ENCODE measurements at places on chromosomes 12 and 14. TPM values are rescaled to one million over a fixed set of nuclear protein-coding genes. Genes with fewer than 3 reads are reported as not detected.

- no peak for DNase-seq
These were observed 8.8 kb upstream of the KIF26A start for GRCh38 chr14:104129556-104129955.

DNA sequence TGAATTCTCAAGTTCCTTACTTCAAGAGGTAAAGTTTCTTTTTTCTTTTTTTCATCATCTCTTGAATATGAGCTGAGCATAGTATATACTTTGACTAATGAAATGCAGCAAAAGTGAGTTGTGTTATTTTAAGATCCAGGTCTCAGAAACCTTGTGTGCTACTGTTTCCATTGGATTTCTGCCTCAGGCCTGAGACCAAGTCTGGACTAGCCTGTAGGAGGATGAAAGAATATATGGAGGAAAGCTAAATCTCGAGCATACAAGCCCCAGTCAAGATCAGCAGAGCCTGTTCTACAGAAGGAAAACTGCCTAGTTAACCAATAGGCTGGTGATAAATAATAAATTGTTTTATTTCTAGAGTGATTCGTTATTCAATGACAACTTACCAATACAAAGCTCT lies 652.5 kb downstream of the C12orf50 start:
- DNase-seq, result peak; percentile 74

- DNase-seq, result no peak
These were observed 9.7 kb downstream of the SCARB1 start for GRCh38 chr12:124853781-124854636.

- no peak for DNase-seq
These were observed 25.0 kb downstream of the HIF1A start for GRCh38 chr14:61720294-61720661.

DNA sequence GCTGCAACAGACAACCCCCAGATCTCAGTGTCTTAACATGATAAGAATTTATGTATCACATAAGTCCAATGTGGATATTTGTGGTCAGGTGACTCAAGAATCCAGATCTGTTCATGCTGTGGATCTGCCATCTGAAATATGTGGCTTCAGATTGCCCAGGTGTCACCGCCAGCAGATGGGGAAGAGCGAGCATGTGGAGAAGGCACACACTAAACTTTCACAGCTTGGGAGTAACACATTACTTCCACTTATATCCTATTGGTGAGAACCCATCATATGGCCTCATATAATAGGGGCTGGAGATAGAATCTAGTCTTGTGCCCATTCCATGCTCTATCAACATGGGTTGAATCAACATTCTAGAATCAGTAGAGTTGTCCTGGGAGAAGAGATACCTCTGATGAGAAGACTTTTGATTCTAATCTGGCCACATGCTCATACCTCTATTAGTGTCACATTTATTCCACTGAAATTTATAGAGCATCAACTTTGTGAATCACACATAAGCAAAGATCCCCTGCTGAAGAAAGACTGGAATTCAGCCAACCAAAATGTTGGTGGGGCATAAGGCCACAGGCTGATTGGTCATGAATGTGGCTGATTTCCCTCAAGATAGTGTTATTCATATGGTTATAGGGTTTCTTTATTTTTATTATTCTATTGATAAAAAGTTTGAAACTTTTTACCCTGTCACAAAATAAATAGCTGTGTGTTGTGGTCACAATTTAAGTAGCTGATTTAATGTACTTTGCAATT lies 6.0 kb upstream of the CALCOCO1 start:
- DNase-seq, result no peak

GRCh38 chr14:54782751-54783659 lies 119.6 kb downstream of the GCH1 start:
- no peak for DNase-seq

DNA sequence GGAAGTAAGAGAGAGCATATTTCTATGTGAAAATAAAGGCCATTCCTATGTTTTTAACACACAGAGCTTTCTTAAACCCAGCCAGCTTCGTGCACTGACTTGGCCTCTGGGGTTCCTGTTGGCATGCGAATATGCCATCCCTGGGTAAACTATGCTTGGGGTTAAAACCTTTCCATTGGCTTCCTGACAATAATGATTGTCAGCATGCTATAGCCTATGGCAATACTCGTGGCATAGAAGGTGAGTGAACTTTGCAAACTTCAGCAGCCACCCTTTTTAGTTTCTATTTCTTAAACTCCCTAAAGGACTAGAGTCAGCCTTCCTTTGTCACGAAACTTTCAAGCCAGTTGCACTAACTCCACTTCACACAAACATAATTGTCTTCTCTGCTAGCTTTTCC lies 148.4 kb upstream of the RGS6 start:
- DNase-seq, result no peak

- peak; percentile 25 for DNase-seq
These were observed 60.6 kb upstream of the KCNA1 start for GRCh38 chr12:4849115-4849541.

DNA sequence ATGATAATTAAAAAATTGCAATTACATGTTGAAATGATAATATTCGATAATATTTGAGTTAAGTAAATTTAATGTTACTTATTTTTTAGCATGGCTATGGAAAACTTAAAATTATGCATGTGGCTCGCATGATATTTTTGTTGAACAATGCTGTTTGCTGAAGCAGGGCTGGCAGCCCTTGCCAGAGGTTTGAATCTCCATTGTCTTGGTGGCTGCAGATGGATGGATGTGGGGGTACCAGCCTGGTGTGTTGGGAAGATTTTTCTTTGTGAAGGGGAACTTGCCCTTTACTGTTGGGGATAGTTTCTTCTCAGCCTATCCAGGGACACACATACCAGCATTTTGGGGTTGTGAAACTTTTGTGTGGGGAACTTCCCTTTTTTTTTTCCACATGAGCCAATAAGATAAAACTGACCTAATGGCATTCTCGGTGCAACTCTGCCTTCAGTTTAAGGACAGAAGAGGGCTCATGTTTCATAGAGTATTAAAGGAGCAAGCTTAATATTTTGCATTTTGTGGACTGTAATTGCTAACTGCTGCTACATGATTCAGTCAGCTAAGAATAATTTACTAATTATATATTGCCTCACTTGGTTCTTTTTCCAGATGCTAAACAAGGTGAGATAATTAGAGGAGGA lies 8.8 kb downstream of the RASSF3 start:
- no peak for DNase-seq

DNA sequence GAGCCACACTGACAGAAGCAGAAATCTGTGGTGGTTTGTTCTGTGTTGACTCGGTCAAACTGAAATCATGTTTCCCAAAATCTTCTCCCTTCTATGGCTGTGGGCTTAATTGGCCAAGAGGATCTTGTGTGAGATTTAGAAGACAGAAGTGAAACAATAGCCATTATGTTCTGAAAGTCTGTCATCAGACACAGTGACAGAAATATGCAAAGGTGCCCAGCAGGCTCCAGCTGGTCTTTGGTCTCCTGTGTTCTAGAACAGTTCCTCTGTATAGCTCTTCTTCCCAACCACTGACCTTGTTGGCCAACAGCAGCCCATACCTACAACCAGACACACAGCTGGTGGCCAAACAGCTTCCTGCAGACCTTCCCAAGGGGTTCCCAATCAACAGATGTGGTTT lies 25.0 kb upstream of the COCH start:
- DNase-seq, result no peak

DNA sequence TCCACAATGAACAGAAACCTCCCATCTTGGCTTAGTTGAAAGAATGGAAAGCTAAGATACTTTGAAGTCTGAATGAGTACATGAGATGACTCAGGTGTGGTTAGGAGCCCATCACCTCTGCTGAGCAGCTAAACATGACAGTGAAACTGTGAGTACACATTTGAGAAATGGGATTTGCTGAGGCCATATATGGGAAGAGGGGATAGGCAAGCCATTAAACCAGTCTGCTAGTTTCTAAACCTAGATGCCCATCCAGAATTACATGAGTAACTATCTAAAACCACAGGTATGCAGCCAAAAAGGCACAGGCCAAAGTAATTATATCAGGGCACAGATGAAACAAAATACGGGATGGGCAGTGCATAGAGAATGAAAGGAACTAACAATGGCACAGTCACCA lies 41.2 kb downstream of the NKX2-1 start:
- DNase-seq, result peak; percentile 95

GRCh38 chr14:37843954-37844607 lies 248.7 kb downstream of the TTC6 start:
- no peak for DNase-seq

DNA sequence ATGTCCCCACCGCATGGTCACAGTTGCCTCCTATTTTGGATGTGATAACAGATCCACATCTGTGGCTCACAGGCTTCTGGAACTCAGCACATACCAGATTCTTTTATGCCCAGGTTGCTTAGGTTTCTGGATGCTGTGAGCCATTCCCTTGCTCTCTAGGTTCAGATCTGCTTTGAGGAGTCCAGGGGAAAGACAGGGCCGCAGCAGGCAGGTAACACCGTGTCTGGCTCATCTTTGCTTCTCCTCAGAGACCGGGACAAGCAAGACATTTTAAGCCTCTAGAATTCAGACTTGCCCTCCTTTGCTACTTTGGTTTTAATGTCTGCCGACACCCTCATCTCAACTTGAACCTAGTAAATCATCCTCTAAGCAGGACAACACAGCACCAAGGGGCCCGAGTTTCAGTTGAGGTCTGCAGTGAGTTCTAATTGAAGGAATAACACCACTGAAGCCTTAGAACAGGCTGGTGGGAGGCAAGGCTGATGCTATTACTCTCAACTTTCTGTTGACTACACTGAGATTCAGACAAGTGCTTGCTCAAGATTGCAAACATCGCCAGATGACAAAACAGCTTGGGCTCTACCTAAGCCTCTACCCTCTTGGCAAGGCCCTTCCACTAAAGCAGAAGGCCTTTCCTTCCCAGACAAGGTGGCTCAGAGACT lies 55.3 kb downstream of the MDM2 start:
- no peak for DNase-seq

DNA sequence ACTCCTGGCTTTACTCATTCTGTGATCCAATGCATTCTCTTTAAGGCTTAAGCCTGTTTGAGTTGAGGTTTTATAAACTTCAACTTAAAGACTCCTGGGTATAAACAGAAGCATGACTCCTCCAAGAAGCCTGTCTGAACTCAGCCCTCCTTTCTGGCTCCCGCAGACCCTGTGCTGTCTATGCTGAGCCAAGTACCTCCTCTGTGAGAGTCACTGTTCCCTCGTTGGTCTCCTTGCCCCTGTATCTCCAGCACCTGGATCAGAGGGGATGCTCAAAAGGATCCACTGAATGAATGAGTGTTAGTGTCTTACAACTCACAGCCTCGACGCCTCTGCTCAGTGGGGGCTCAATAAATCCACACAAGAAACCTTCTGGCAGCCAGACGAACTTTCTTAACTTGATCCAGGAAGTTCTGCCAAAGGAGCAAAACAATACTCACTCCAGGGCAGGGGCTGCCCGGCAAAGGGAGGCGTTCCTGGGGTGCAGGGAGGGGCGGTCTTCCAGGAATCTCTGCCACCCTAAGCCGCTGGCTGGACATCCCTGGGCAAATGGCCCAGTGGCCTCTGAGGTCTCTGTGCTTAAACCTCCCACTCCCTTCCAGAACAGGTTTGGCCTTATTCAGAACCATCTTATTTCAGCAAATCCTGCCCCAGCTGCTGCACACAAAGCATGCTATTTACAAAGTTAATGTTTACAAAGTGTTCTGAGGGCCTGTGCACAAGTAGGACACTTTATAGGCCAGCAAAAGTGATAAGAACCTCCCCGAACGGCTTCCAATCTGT lies 32.9 kb downstream of the MAP1LC3B2 start:
- DNase-seq, result no peak

DNA sequence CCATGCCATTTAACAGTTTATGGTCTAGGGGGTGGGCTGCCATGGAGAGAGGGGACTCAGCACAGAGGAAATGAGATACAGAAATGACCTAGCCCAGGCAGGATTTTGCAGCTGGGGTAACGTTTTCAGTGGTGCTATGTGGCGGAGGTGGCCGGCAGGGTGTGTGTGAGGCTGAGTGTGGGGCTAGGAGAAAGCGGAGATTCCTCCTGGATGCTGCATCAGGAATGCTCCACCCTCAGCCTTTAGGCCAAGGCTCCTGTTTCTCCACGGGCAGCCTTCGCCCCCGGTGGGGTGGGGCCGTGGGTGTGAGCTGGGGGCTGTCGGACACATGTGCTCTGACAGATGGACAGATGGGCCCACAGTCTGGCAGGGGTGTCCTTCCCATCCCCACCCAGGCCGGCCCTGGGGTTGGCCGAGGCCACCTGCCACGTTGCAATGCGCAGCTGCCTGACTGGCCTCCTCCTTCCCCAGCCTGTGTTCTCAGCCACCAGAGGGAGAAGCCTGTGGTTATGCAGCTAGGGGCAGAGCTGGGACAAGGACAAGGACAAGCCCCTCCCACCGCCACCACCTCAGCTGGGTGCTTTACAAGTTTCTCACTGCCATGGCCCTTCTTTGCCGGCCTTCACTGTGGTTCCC lies 44.3 kb downstream of the TEAD4 start:
- DNase-seq, result no peak

GRCh38 chr12:98985156-98985555 lies 340.1 kb downstream of the APAF1 start:
- no peak for DNase-seq

- DNase-seq, result no peak
These were observed 108.8 kb downstream of the TXNDC16 start for GRCh38 chr14:52443506-52443905.

Gene P3H3
- 20.0 TPM for total RNA-seq

Gene FOXA1
- 5.3 TPM for total RNA-seq

Gene KLRC3
- not detected for total RNA-seq

Gene LRFN5
- 0.13 TPM for total RNA-seq

Gene DNAJC22
- total RNA-seq, result 0.26 TPM

Gene P2RX2
- not detected for total RNA-seq

Gene PRH1
- total RNA-seq, result 13.7 TPM

Gene C1R
- 3.2 TPM for total RNA-seq

Gene RD3L
- not detected for total RNA-seq

All from bronchial epithelial cell (primary cell).